ENCODE measurements at places on chromosomes 7 and 10.
A peak's percentile ranks its signal among the peaks of the same experiment; 100 is the strongest.

- no peak for DNase-seq
Measured at GRCh38 chr7:111436608-111437007, 125.7 kb downstream of the IMMP2L start.

- DNase-seq, result no peak
Measured at GRCh38 chr10:4776234-4776638, 49.8 kb upstream of the AKR1E2 start.

GRCh38 chr7:122984021-122984420, 11.5 kb downstream of the TAS2R16 start:
- no peak for DNase-seq

DNA sequence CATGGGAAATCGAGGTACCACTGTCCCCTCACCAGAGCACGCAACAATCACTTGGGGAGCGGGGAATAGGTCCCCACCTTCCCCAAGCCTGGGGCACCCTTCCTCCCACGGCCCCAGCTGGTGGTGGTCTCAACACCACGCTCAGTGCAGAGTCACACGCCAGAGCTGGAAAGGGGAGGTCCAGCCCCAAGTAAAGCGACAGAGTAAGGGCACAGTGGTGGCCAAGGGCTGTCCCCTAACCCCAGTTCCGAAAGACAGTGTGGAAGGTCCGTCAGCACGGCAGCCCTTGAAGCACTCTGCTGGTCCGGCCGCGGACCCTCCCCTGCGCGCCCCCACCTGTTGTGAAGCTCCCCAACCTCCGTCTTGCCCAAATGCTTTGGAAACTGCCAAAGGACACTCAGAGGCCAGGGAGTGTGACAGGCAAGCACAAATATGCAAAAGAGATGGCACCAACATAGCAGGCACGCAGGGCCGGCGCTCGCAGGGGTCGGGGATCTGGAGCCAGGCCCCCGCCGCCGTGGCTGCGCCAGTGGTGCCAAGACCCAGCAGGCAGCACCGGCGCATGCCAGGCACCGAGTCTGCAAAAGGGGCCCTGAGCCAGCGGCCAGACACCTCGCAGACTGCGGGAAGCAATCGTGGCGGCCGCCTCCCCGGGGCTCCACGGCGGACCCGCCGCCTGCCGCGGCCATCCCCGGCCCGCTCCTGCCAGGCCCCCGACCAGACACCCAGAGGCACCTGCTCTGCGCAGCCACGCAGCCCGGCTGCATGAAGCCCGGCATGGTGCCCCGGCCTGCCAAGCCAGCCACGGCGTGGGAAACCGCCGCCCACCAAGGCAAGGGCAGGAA, 51.6 kb upstream of the SRRM3 start:
- DNase-seq, result no peak

DNA sequence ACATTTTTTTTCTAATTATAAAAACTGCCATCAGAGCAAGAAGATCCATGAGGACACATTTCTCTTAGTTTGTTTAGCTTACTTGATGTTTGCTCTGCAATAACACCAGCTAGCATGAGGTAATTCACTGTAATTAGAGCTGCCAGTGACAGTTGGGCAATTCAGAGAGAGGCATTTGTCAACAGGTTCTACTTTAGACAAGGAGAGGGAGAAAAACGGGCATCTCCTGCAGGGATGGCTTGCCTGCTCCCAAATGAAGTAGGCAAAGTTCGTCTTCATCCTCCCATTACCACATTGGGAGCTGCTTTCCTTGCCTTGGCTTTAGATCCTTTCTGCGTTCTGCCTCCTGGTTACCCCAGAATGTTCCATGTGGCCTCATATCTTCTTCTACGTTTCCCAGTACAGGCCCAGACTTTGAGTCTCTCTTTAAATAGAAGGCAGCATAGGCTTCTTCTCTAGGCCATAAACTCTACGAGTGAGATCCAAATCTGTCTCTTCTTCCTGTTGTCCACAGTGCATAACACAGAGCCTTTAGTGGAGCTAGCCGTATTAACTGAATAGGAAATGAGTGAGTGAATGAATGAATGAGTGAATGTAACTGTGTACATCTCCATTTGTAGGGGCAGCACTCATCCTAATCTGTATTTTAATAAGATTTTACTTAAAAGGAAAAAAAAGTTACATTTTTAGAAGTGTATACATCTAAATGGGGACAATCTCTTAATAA, 21.2 kb downstream of the ASB15 start:
- DNase-seq, result no peak

DNA sequence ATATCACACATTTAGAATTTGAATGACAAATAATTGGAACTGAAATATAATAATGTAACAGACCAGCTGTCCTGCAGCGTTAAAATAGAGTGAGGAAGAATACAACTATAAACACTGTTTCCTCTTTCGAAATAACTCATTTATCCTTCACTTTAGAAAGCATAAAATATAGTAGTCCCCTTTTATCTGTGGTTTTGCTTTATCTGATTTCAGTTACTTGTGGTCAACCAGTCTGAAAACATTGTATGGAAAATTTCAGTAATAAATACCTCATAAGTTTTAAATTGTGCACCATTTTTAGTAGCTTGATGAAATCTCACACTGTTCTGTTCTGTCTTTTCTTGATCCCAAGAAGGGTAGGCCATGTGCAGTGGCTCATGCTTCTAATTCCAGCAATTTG, 31.7 kb downstream of the POLR1F start:
- DNase-seq, result peak; percentile 44

DNA sequence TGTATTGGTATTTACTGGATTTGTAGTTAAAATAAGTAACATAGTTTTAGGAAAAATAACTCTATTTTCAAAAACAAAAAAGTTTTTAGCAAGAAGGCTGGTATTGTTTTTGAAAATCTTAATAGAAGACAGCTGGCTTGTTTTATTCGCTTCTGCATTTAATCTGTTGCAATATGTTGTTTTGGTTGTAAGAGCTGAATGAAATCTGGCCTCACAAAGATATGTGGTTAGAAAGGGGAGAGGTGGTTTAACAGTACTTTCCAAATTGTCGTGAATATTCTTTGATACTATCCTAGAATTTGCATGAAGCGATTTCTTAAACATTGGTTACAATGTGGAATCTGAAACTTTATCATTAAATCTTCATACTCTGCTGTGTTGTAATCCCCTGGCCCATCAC, 355.9 kb upstream of the FZD8 start:
- no peak for DNase-seq

- peak; percentile 33 for DNase-seq
Measured at GRCh38 chr7:5691606-5692005, 89.9 kb downstream of the RNF216 start.

DNA sequence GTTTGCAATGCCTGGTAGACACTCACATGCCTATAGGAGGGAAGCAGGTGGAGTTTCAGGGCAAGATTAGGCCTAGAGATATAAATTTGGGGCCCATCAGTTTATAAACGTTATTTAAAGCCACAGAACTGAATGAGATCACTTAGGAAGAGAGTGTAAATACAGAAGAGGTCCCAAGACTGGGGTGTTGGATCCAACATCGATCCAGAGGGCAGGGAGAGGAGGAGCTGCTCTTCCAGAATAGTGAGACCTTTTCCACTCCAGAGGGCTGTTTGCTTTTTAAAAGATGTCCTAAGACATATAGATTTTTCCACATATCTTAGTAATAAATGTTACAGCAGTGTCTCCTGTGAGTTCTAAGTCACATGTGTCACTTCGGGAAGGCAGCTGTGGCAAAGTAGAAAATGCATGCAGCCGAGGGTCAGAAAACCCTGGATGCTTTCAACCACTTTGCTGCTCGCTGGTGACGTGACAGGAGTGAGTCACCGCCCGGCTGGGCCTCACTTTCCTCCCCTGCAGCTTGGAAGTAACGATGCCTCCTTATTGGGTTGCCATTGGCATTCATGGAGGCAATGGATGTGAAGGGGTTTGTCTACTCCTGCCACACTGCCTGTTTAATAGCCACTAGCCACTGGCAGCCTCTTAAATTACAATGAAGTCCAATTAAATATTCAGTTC, 95.4 kb downstream of the TRIL start:
- DNase-seq, result peak; percentile 13

- no peak for DNase-seq
Measured at GRCh38 chr7:128885370-128886187, 22.9 kb downstream of the ATP6V1F start.

- DNase-seq, result no peak
Measured at GRCh38 chr10:760622-761021, 71.2 kb upstream of the DIP2C start.

DNA sequence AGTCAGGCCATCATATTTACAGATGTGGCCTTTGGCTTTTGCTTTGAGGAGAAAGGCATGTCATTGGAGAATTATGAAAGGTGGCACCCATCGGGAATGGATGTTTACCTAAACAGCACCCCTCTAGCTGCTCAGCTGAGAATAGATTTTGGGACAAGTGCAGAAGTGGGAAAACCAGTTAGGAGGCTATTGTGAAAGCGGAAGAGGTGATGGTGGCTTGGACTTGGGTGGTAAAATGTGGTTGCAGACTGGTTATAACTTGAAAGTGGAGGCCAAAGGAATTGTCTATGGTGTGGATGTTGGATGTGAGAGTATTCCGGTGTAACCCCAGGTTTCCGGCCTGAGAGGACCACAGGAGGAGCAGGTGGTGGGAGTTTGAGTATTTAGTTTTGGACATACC, 5.2 kb upstream of the SLC12A9 start:
- no peak for DNase-seq

GRCh38 chr10:123327450-123327849, 173.2 kb downstream of the BUB3 start:
- DNase-seq, result no peak

- no peak for DNase-seq
Measured at GRCh38 chr7:38060116-38060515, 117.9 kb upstream of the STARD3NL start.

Data from fibroblast of pulmonary artery (primary cell).